Activated CD4-positive, CD25-positive, alpha-beta regulatory T cell (primary cell): ENCODE measurements at places on chromosomes 12 and 14.

- DNase-seq: no peak
Observed at GRCh38 chr14:45587142-45587541, 334.1 kb upstream of the MIS18BP1 start.

DNA sequence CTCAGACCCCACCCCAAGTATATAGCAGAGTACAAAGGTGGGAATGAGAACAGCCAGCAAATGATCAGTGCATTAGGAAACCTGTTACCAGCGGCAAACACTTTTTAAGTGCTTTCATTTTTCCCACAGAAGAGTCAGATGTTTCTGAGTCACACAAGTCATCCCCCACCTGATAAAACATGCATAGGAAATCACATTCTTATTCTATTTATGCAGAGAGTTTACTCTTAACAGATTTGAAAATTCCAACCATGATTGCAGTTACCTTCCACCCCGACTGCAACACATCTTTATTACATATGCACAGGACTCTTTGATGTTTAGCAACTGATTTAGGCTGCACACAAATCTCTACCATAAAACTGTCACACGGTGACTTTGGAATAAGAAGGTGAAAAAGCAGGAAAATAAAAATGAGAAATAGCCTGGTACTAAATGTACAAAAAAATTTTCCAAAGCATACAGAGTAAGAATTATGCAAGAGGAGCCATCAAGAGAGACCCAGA lies 236.4 kb downstream of the PAWR start:
- no peak for DNase-seq

DNA sequence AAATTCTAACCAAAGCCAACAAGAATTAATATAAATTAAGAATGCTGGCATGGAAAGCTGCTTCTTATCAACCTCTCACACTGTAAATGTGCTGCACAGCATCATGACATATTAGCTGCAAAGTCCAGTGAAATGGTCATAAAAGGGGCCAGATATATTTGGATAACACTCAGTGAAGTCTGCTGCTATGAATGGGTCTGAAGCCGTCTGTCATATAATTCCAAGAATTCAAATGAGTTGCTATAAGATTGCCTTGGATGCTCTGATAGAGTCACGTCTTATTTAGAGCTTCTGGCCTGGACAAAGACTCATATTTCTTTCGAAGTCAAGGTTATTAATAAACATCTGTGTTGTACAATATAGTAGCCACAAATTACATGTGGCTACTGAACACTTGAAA lies 54.3 kb upstream of the OVCH1 start:
- no peak for DNase-seq

GRCh38 chr12:56894698-56895368 lies 39.4 kb downstream of the SDR9C7 start:
- DNase-seq: no peak

DNA sequence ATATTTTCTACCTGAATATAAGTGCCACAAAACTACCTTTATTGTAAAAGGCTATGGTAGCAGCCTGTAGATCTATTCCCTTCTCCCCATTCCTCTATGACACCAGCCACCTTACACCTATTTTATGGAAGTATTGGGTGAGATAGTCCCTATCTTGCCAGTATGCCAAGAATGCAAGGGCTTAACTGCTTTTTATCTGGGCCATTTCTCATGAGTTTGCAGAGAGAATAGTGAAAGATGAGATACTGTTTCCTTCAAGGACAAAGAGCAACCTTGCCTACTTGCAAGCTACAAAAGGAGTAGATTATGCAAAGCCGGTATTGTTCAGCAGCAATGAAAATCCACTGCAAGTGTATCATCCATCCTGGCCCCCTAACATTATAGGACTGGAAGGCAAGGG lies 1775.6 kb upstream of the SEL1L start:
- no peak for DNase-seq

GRCh38 chr14:88937706-88938105 lies 113.3 kb downstream of the TTC8 start:
- DNase-seq: no peak

- DNase-seq: no peak
Observed at GRCh38 chr14:32625211-32625610, 296.1 kb downstream of the AKAP6 start.

DNA sequence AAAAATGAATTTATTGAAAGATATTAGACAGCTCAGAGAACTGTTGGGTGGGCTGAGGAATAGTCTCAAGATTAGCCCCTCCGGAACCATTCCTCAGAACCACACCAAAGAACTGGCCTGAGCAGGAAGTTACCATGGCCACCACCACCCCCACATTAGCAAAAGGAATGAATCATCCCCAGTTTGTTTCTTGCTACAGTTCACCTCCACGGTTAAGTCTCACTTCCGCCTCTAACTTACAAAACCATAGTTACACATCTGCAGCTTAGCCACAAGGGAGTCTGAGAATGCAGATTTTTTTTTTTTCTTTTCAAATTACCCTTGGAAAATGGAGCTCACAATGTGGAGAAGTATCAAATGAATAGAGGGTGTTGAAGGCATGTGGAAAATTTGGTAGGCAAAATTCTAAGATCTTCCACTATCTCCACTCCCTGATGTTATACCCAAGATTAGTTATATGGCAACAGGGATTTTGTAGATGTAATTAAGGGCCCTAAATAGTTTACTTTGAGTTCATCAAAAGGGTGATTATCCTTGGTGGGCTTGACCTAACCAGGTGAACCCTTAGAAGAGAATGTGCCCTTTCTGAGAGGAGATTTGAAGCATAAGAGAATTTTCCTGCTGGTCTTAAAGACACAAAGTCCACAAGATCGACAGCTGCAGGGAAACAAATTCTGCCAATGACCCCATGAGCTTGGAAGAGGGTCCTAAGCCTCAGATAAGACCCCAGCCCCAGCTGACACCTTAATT lies 129.8 kb upstream of the KRR1 start:
- no peak for DNase-seq

- DNase-seq: no peak
Observed at GRCh38 chr12:64170730-64171129, 51.4 kb downstream of the KICS2 start.

DNA sequence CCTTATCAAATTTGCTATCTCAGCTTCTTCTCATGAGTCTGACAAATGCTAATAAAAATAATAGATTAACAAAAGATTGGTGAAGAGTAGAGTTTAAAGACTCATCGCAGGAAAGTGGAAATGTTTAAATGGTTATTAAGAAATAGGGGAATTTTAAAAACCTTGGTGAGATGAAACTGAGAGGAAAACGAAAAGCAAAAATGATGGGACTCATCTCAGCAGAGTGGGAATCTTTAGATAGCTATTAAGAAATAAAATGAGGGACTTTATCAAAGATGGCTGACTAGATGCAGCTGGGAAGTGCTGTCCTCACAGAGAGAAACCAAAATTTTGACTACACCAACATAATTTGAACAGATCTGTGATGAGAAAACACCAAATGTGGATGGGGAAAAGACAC lies 79.2 kb upstream of the CD163 start:
- no peak for DNase-seq

GRCh38 chr14:67577181-67577808 lies 22.8 kb downstream of the PIGH start:
- no peak for DNase-seq

GRCh38 chr14:102601378-102601925 lies 9.0 kb downstream of the RCOR1 start:
- DNase-seq: no peak

- DNase-seq: no peak
Observed at GRCh38 chr12:916240-916639, 33.3 kb downstream of the RAD52 start.

DNA sequence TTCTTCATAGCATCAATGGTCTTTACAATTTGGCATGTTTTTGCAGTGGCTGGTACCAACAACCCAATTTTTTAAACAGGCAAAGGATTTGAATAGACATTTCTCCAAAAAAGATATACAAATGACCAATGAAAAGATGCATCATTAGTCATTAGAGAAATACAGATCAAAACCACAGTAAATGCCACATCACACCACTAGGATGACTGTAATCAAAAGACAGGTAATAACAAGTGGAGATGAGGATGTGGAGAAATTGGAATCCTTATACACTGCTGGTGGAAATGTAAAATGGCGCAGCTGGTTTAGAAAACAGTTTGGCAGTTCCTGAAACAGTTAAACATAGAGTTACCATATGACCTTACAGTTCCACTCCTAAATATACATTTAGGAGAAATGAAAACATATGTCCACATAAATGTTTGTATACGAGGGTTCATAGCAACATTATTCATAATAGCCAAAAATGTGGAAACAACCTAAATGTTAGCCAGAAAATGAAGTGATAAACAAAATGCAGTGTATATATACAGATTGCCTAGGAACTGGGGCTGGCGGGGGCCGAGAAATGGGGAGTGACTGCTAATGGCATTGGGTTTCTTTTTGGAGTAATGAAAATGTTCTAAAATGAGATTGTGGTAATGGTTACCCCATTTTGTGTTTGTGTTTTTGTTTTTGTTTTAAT lies 55.2 kb downstream of the TGFB3 start:
- no peak for DNase-seq

DNA sequence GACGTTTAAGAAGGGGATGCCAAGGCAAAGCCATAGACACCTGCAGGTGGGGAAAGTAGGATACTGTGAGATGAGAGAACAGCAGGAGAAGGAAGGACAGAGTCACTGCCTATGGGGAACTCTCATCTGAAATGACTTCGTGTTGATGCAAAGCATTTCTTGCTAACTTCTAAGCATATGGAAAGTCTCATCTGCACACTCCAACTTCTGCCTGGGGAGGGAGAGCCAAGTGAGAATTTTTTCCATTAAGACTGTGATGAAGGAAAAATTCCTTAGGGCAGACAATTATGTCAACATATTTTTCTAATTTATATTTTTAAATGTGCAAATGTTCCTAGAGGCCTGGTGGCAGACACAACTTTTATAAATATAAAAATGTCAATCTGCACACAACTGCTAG lies 115.3 kb downstream of the IPO8 start:
- DNase-seq: no peak

DNA sequence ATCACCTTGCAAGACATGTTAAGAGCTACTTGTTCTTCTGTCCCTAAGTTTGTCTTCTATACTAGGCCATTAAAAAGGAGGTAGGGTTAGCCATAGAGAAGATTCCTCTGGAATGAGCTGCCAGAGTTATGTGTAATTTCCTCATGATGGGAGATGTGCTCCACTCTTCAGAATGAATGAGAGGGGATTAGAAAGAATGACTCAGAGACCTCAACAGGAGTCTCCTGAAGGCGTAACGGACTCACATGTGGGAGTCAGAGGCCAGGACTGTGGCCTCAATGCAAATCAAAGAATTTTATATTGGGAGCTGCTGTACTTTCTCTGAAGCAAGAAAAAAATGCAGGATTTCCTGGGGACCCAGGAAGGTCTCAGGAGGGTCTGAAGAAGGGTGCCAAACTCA lies 87.8 kb upstream of the ATXN7L3B start:
- DNase-seq: no peak

GRCh38 chr12:78187741-78188140 lies 357.0 kb downstream of the NAV3 start:
- no peak for DNase-seq

- no peak for DNase-seq
Observed at GRCh38 chr12:91935296-91935695, 210.3 kb downstream of the BTG1 start.

DNA sequence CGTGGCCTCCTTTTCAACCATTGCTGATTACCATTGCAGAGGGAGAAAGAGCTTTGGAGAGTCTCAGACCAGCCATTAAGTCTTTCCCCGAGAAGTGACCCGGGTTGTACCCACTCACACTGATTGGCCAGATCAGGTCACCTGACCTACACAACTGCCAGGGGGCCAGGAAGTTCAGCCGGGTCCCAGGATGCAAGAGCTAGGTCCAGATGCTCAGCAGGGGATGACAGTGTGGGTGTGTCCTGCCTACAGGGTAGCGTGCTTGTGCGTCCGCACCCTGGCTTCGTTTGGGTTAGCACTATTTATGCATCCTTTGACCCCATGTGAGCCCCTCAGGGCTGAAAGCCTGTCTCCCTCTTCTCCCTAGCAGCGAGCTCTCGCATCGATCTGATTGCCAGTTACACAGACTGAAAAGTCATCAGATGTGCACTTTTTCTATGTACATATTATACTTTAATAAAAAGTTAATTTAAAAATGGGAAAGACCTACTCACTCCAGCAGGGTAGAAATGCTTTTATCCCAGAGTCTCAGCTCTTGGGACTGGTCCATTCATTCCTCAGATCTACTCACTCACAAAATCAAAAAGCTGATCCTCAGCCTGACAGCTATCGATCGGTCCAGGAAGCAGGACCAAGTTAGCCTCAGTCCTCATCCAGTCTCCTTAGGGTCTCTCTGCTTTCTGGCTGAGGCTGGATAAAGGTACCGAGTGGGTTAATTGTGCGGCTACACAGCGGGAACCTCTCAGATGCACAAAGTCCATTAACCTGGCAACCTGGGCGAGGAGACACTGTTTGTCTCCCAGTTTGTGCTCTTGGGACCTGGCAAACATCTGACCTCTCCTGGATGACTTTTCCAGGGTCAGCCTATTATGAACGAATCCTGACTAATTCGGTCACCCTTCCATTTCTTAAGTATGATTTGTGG lies 68.0 kb downstream of the SERPINA3 start:
- no peak for DNase-seq
